ENCODE measurements at places on chromosomes 2 and 18. TPM values are rescaled to one million over a fixed set of nuclear protein-coding genes. Genes with fewer than 3 reads are reported as not detected.

DNA sequence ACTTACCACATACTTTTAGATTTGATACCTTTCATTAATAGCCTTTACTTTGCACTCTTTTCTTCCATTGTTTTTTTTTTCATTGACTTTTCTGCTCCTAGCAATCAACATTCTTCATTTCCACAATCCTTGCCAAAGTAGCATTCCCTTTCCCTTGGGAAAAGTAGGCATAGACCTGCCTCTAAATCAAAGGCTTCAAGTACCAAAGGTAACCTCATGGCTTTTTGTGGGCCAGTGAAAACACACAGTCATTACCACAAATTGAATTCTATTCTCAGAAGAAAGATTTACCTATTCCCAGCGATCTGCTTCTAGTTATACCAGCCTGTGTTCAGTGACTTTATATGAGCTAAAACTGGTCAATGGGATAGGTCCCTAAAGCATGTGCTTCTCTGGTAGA lies 109.2 kb downstream of the SOCS6 start:
- H3K27ac ChIP-seq = no peak overlapping the region
- no peak for DNase-seq
- no peaks in the 10 kb centered on the region for H3K27me3 ChIP-seq
- no peak overlapping the region for H3K4me3 ChIP-seq
- H3K4me1 ChIP-seq = no peaks in the 10 kb centered on the region

GRCh38 chr2:105576440-105577241 lies 168.1 kb upstream of the NCK2 start:
- H3K27me3 ChIP-seq = no peaks in the 10 kb centered on the region
- no peak for DNase-seq
- H3K4me1 ChIP-seq = peaks cover 7% of the 10 kb centered on the region
- H3K27ac ChIP-seq = no peak overlapping the region

- no peak overlapping the region for H3K27ac ChIP-seq
- no peaks in the 10 kb centered on the region for H3K27me3 ChIP-seq
- H3K4me1 ChIP-seq = no peaks in the 10 kb centered on the region
- H3K4me3 ChIP-seq = no peak overlapping the region
These were observed 290.0 kb downstream of the PHLPP1 start for GRCh38 chr18:63005306-63005705.

GRCh38 chr2:222499226-222499625 lies 74.9 kb downstream of the SGPP2 start:
- H3K27ac ChIP-seq = no peak overlapping the region
- no peaks in the 10 kb centered on the region for H3K4me1 ChIP-seq
- no peaks in the 10 kb centered on the region for H3K27me3 ChIP-seq
- no peaks in the 10 kb centered on the region for H3K36me3 ChIP-seq
- no peak for DNase-seq
- no peak overlapping the region for H3K4me3 ChIP-seq

- DNase-seq = no peak
- H3K4me3 ChIP-seq = no peak overlapping the region
- H3K36me3 ChIP-seq = peaks cover 18% of the 10 kb centered on the region
- H3K4me1 ChIP-seq = peaks cover 27% of the 10 kb centered on the region
These were observed 6.1 kb downstream of the TGIF1 start for GRCh38 chr18:3455907-3456685.

- H3K4me3 ChIP-seq = no peak overlapping the region
- no peaks in the 10 kb centered on the region for H3K27me3 ChIP-seq
- H3K4me1 ChIP-seq = peaks cover 7% of the 10 kb centered on the region
- H3K36me3 ChIP-seq = no peaks in the 10 kb centered on the region
- no peak for DNase-seq
These were observed 1.5 kb upstream of the ASNSD1 start for GRCh38 chr2:189659734-189660133.

DNA sequence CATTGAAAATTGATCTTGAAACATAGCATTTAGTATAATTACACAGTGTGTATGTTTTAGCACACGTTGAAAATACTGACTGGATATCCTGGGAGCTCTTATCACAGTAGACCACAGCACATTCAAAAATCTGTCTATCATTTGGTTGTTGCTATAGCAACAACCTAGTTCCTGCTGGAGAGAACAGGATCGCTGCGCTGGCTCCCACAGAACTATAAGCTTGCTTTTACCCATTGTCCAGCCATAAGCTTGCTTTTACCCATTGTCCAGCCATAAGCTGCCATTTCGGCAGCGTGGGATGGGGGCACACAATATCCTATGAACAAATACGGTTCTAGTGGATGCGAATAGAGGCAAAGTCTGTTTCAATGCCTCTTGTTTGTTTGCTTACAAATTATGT lies 70.4 kb upstream of the ST6GAL2 start:
- H3K4me3 ChIP-seq = no peak overlapping the region
- no peaks in the 10 kb centered on the region for H3K36me3 ChIP-seq
- no peaks in the 10 kb centered on the region for H3K4me1 ChIP-seq

- no peaks in the 10 kb centered on the region for H3K27me3 ChIP-seq
- no peaks in the 10 kb centered on the region for H3K36me3 ChIP-seq
- no peak overlapping the region for H3K27ac ChIP-seq
- H3K4me1 ChIP-seq = peaks cover 14% of the 10 kb centered on the region
- H3K4me3 ChIP-seq = no peak overlapping the region
These were observed 56.5 kb upstream of the ACSL3 start for GRCh38 chr2:222804351-222804750.

Gene KRTCAP3
- 21.4 TPM for total RNA-seq

Gene AMER3
- not detected for total RNA-seq

Gene CFC1
- total RNA-seq = not detected

Gene TYMS
- total RNA-seq = 0.67 TPM

All from thyroid gland (tissue), 4 donors.